Right ventricle myocardium superior (tissue), 1 donor: ENCODE measurements at places on chromosomes 5 and 9. TPM values are rescaled to one million over a fixed set of nuclear protein-coding genes. Genes with fewer than 3 reads are reported as not detected.

- no peak for DNase-seq
Measured at GRCh38 chr5:16225927-16226326, 46.3 kb upstream of the MARCHF11 start.

DNA sequence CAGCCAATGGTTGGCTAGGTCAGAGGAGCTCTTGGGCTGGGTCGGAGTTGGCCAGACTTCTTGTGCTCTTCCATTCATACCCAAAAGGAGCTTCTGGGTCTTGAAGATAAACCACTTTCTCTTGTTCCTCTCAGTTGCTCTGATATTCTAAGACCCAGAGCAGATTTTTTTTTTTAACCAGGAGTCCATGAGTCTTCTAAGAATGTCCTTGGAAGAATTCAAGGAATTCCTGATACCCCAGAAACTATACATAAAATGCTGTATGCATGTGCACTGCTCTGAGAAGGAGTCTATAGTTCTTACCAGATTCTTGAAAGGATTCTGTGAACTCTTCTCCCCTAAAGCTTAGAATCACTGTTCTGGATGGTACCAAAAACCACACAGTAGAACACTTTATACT, 9.9 kb upstream of the PALM2AKAP2 start:
- DNase-seq = no peak

GRCh38 chr5:173278641-173279040, 43.6 kb upstream of the NKX2-5 start:
- peak; percentile 71 for DNase-seq

DNA sequence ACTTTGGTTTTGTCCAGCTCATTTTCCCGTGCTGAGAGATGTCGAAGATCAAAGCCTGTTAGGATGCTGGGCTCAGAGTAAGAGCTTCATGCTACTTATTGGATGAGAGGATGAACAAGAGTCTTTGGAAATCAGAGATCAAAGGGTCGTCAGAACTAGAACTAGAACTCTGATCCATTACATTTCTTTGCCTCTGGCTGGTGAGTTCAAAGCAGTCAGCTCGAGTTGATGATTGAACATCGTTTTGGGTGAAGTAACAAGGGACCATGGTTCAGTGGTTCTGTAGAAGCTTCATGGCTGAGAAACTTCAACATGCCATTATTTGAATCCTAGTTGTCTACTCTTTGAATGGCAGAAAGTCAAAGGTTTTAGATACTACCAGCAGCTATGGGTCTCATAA, 320.3 kb downstream of the ARHGEF28 start:
- no peak for DNase-seq

- no peak for DNase-seq
Measured at GRCh38 chr5:6358434-6358820, 19.9 kb downstream of the MED10 start.

DNA sequence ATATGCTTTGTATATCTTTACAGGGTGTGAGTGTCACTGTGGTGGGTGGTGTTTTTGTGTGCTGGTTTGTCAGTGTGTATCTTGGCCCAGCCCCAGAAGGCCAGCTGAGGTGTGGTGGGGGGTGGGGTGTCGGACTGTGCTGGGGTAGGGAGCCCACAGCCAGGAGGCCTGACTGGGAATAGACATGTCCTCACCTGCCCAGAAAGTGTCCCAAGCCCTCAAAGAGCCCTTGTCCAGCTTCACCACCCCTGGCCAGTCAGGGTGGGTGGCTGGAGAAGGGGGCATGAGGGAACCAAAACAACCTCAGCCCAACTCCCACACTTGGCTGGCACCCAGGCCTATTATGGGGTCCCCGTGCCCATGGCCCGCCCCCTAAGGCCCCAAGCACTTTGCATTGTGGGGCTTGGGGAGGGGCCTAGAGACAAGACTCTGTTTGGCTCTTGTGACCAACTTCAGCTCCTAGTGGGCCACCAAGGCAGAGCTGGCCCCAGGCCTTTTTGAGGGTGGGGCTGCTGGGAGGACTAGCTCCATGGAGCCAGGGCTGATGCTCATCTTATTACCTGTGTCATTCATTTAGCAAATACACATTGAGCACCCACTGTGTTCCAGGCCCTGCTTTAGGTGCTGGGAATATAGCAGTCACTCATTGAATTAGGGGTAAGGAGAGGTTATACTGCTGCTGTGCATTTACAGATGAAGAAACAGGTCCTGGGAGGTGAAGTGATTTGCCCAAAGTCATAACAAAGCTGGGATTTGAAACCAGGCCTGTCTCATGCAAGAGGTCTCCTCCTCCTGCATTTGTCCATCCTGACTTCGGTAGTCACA, 56.2 kb upstream of the PSD2 start:
- no peak for DNase-seq

- no peak for DNase-seq
Measured at GRCh38 chr5:94094793-94095441, 353.5 kb upstream of the POU5F2 start.

DNA sequence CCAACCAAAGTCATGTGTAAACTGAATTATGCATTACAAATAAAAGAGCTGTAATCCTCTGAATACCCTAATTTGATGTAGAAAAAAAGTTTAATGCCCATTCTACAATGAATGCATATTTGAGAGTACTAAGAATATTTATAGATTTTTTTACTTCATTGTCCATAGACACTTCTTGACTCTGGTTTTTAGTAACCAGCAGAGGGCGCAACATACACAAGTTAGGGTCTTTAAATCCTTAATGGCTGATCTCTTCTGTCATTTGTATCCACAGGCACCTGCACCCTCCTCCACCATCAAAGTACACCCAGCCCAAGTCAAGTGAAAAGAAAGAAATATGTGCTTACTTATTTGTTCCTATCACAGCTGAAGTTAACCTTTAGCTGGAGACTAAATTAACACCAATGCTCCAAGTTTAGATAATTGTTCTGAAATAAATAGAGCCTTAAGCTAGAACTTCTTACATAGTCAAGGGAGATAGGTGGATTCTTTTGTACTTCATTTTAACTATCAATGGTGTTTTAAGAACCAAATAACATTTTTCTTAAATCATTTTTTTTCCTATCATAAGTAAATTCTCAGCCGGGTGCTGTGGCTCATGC, 524.2 kb upstream of the DAB2 start:
- peak; percentile 20 for DNase-seq

- no peak for DNase-seq
Measured at GRCh38 chr5:50763846-50764245, 97.4 kb downstream of the PARP8 start.

DNA sequence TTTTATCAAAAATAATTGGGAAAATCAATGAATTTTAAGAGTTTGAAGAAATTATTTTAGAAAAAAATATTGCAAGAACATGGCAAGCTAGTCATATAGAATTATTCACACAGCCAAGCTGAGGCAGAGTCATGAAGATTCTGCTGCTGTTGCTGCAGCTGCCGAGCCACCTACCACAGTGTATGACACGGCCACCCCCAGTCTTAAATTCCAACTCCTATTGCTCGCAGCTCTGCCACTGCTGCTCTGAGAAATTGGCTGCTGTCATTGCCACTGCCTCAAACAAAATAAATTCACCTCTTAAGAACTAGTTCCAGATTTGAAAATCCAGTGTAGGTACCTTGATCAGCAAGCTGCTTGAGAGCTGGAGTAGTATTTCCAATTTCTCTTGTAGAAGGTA, 1318.8 kb upstream of the ACO1 start:
- no peak for DNase-seq

DNA sequence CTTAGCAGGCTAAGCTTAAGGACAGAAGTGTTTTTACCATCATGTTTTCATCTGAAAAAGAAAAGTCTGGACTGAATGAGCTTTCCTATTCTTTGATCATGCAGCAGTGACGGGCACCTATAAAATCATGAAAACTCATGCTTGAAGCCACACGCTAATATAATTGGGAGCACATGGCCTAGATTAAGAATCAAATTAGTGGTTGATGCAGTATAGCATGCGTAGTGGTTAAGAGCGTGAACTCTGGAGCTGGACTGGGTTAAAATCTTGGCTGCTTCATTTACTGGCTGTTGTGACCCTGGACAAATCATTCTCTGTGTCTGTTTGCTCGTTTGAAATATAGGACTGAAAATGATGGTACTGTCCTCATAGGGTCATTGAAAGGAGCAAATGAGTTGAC, 49.9 kb upstream of the IL13 start:
- no peak for DNase-seq

DNA sequence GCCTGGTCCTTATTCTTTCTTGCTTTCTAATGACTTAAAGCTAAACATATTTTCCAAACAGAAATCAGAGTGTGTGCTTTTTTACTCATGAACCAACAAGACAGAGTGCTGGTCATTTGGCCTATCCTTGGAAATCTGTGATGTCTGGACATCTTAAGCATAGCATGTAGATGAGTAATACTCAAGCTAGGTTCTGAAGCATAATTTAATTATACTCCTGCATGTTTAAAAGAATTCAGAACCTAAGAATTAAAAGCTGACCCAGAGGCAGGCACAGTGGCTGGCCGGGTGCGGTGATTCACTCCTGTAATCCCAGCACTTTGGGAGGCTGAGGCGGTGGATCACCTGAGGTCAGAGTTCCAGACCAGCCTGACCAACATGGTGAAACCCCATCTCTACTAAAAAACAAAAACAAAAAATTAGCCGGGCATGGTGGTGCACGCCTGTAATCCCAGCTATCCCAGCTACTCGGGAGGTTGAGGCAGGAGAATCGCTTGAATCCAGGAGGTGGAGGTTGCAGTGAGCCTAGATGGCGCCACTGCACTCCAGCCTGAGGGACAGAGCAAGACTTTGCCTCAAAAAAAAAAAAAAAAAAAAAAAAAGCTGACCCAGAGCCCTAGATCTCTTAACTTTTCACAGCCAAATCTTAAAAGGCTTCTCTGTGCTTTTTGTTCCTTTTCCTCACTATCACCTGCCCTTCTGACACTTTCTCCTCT, 16.2 kb upstream of the TJP2 start:
- DNase-seq = no peak

DNA sequence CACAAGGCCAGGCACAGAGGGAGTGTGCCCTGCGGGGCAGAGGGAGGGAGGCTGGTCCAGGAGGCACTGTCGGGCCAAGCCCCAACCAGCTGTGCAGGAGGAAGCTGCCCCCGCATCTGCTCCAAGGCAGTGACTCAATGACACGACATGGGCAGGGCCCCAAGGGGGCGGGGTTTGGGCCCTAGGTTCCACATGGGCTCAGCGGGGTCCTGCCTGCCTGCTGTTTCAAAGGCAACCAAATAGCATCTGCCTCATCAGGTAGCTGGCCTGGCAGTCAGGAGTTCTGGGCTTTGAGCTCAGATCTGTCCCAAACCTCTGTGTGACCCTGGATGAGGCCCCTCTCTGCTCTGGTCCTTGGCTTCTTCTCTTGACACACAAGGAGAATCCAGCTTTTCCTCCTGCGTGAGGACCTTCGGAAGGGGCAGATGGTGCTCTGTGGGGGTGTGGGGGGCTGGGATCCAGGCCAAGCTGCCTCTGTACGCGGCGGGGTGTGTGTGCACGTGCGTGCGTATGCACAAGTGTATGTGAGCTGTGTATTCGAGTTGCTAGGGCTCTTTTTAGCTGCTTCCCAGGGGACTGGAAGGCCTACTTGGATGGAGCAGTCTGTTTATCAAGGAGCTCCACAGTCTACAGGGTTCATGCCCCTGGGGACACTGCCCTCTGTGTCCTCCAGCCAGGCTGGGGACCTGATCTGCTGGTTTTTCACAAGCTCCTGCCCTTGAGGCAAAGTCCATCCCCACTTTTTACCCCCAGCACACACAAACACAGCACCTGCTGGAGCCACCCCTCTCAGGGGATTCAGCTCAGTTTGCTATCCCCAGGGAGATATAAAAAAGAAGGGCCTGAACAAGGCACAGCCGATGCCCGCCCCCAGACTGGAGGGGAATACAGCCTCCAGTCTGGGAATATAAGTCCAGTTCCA, 138.9 kb downstream of the RGS3 start:
- DNase-seq = peak; percentile 88

- no peak for DNase-seq
Measured at GRCh38 chr5:136729901-136730355, 364.6 kb upstream of the TRPC7 start.

DNA sequence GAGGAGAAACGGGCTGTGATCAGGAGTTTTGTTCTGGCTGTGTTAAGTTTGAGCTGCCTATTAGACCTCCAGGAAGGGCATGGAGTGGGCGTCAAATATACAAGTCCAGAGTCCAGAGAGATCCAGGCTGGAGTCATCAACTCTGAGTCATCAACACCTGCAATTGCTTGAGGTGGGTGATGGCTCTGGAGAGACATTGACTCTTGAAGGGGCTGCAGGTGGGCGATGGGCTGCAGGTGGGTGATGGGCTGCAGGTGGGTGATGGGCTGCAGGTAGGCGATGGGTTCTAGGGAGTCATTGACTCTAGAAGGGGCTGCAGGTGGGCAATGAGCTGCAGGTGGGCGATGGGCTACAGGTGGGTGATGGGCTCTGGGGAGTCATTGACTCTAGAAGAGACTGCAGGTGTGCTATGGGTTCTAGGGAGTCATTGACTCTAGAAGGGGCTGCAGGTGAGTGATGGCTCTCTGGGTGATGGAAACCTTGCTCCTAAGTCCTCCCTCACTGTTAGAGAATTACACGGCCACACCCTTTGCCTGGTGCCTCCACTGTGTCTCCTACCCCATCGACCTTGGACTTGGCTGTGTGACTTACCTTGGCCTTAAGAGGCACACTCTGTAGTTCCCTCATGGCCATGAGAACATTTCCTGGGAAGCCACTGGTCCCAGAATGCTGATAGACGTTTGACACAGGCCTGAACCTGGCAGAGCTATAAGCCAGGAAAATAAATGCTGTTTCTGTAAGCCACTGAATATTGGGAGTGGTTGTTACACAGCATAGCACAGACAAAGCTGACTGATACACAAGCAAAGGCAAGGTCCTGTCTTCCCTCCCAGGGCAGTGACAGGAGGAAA, 10.4 kb upstream of the FIBCD1 start:
- no peak for DNase-seq

DNA sequence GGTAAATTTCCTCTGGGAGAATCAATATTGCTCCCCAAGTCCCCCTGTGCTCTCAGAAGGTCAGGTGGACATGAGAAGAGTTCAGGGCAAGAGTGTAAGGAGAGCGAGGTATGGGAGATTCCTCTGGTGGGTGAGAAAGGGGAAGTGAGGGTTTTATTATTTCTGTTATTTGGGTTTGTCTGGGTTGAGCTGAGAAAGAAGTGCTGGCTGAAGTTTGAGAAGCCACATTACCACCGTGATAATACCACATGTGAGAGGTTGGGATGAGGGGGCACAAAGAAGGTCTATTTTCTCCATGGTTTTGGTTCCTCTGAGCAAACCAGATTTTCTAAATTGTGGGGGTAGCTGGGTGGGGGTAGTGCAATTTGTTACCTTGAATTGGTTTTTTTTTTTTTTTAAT, 350.4 kb downstream of the OSTF1 start:
- DNase-seq = no peak

GRCh38 chr5:80082731-80083100, 47.6 kb downstream of the THBS4 start:
- DNase-seq = peak; percentile 83

DNA sequence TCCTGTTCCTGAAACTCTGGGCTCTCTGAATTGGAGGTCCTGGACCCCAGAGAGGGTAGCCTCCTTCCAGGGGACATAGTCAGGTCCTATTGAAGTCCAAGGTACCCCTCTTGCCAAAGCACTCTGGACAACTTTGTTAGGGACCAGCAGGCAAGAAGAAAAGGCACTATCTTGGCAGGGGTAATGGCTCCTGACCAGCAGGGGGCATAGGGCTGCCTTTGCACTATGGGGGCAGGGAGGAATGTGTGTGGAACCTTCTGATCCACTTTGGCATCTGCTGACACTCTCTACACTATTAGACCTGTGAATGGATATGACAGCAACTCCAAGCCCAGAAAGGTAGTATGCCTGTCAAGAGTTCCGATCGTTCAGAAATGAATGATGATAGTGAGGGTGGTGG, 179.0 kb upstream of the CD180 start:
- DNase-seq = no peak

The NELFB gene
- total RNA-seq = 39.9 TPM

The TAF11L10 gene
- total RNA-seq = not detected

The F2R gene
- 5.3 TPM for total RNA-seq

The SHB gene
- total RNA-seq = 15.0 TPM
